ENCODE measurements at places on chromosomes 7 and 10.

- no peak for DNase-seq
Observed at GRCh38 chr7:124570558-124570957, 195.0 kb downstream of the GPR37 start.

- DNase-seq: no peak
Observed at GRCh38 chr10:57142925-57143576, 782.0 kb upstream of the ZWINT start.

DNA sequence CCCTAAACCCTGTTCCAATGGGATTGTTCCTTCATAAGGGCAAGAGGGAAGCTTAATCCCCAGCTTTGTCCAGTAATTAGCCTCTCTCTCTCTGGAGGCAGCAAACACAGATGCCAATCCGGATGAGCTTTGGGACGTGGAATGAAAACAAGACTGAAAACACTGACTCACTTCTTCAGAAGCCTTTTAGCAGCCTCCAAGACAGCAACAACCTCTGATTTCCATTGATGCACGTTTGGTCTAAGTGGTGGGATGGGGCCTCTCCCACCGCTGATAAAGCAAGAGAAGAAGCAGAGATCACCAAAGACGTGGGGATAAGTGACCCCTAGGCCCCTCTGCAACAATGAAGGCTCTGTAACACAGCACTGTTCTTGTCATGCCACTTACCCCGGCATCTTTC lies 5.8 kb upstream of the GFRA1 start:
- DNase-seq: no peak

DNA sequence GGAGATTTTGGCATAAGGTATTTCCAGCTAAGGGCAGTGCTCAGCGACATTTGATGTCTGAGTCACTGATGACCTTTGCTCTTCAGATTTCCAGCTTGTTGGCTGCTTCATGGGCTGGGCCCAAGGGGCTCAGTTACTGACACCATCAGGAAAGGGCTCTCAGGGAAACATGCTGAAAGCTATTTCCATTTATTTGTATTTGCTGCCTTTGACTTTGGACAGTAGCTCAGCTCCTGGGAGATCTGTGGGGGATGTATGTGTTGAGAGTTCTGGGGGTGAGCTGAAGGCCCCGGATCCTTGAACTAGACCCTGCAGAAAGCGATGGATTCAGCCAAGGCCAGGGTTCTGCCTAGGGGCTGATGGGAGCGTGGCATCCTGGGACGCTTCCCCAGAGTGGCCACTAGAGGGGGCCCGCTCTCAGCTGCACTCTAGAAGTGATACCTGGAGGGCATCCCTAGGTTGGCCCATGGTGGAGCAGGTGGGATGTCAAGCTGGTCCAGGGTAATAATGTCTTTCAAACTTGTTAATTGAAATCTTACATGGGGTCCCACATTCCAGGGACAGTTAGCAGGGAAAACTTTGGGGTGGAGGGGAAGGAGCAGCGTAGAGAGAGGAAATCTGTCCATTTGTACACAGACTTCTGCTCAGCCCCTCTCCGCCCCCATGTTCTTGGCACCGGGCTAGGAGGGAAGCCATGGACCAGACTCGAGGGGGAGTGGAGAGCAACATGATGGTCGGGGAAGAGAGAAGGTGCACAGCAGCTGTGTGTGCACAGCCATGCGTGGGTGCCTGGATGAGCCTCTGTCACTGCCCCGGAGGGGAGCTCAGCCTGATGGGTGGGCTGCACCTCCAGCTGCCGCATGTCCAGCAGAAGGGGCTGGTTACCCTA lies 3.0 kb upstream of the BTBD16 start:
- DNase-seq: no peak

DNA sequence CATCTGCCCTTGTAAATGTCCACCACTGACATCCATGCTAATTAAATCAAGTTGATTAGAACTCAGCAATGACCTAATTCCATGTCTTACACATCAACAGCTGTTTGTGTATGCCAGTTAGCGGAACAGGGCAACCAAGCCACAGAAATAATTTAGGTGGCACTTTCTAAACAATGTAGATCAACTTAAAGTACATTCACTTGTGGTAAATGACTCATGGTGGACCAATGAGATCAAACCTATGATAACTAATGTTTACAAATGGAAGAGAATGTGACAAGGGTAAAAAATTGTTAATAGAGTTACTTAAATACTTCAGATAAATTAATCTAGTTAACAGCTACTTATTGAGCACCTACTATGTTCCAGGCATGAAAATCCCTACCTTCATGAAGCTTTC lies 63.1 kb upstream of the ICA1 start:
- no peak for DNase-seq

Data from AG09309 (cell line).